ENCODE measurements at places on chromosomes 12 and 14.

DNA sequence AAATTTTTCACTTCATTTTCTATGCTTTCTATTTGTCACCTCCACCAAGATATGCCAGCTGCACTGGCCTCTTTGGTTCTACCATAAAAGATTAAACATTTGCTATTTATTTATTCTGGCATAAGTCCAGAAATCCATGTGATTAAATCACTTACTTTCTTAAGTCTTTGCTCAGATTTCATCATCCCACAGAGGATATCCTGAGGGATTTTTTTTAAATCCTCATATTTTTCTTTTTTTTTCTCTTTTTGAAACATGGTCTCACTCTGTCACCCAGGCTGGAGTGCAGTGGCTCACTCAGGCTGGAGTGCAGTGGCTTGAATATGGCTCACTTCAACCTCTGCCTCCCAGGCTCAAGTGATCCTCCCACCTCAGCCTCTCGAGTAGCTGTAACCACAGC lies 645.4 kb upstream of the ATXN7L3B start:
- no peak for DNase-seq

DNA sequence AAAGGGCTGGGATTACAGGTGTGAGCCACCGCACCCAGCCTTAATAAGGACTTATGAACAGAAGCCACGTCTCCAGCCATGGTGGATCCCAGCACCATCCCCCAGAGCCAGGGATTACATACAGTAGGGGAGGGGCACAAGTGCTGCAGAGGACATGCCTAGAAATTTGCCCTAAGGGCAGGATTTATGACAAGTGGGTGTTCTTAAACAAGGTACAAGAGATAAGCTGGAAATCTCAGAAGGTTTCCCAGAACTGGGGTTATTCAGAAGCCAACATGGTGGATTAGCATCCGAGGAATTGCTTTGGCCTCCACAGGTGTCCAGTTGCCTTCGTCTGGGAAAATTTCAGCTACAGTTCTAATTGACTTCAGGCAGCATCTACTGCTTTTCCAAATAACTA lies 114.4 kb upstream of the EGLN3 start:
- no peak for DNase-seq

- no peak for DNase-seq
Observed at GRCh38 chr14:72178517-72178916, 246.3 kb downstream of the RGS6 start.

DNA sequence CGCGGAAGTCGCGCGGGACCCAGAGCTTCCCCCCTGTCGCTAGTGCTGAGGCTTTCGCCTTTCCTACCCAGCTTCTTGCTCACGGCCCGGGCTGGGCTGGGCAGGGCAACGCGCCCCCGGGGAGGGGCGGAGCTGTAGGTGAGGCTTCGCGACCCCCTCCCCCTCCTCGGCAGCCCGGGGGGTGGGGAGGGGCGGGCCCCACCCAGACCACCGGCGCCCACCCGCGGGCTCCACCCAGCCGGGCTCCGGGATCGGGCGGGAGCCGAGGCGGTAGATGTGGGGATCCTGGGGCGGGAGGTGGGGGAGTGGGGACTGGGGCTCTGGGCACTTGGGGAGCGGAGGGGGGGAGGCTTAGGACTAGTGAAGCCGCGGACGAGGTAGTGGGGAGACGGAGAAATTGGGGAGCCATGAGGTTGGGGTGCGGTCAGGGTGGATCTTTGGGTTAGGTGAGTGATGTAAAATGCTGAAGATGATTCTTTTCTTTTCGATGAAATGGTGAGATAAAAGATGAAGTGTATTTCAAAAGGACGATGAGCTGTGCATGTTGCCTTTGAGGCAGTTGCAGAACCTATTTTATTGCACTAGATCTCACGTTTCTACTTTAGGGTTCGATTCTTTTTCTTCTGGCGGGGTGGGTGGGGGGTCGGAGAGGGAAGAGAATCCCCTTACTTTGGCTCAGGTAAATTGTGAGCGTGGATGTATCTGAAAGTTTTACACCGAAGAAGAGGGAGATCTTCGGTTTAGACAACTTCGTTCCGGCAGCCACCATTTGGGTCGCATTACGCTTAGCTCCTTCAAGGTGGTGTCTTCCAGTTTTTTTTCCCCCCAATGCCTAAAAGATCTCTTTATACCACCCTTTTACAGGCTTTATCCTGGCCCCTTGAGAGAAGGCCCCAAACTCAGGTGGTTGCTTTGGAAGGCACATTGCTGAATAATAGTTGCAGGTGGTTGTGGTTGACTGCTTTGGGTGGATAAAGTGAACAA lies 619 bp downstream of the ERC1 start:
- peak; percentile 67 for DNase-seq

DNA sequence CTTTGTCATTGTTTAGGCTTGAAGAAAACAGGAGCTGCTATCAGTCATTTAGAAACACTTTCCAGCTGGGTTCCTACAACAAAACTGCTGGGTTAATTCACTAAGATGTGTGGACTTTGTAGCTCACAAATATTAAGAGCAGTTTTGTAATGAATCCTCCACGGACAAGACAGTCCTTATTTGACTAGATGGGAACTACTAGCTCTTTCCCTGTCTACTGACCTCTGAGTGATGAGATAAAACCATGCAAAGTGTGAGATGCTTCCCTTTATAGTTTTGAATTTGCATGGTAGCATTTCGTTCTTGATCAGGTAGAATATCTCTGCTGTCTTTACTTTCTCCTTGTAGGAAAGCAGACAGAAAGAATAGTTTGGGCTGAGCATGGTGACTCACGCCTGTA lies 72.9 kb upstream of the STXBP6 start:
- no peak for DNase-seq

DNA sequence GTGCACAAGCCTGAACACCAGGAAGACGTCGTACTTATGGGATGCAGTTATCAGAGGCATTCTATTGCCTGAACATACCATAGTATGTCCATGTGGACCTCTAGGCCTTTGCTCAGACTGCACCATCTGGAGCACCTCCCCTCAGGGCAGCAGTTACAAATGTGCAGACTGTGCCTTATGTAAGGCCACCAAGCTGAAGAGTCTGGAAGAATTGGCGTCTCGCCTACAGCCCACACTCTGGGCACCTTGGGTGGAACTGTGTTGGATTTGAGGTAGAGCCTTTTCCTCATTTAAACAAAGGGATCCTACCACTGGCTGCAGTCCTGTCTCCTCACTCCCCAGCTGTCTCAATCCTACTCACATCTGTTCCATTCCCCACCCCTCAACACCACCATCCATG lies 204.3 kb upstream of the FRMD6 start:
- no peak for DNase-seq

DNA sequence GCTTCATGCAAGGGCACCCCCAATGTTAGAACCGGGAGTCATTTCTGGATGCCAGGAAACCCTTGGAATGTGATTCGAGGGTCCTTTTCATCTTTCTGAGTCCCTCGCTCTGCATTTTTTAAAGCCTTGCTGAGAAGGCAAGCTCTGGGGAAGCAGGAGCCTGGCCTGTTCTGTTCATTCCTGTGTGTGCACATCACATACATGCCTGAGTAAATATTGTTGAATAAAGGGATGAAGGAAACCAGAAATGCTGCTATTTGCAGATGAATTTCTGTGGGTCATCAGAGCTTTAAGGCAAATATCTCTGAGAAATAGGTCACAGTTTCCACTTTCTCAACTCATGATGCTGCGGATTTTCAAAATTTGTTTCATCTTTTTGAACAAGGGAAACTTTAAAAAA lies 170.1 kb downstream of the PAH start:
- no peak for DNase-seq

- no peak for DNase-seq
Observed at GRCh38 chr14:42950363-42950762, 1343.7 kb downstream of the LRFN5 start.

DNA sequence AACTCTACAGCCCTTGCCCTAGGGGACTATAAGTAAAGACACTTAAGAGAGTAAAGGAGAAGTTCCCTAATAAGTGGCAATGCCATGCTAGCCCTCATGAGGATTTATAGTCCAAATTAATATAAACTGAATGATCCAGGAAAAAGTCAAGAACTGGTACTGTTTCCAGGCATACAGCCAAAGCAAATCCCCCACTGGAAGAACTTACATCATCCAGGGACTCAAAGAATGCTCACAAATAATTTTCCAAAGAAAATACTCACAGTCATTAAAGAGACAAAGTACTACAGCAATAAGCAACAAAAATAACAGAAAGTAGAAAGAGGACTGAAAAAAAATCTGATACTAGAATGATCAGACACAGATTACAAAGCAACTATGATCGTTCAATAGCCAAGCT lies 79.7 kb upstream of the RAP1B start:
- peak; percentile 66 for DNase-seq

GRCh38 chr14:75317148-75317547 lies 38.5 kb downstream of the FOS start:
- no peak for DNase-seq

GRCh38 chr14:88452231-88452630 lies 66.8 kb downstream of the SPATA7 start:
- DNase-seq = no peak

DNA sequence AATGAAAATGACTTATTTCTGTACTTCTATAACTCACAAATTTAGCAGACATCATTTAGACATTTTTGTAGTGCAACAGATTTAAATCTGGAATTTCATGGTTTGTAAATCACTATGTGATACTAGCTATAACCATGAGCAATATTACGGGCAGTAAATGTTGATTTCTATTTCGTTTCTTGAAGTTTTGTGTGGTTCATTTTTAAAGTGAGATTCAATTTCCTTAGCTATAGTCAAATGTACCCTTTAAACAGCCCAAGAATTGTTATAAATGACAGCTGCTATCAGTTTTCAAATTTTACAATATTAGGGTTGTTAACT lies 30.2 kb downstream of the NUDT4 start:
- no peak for DNase-seq

- DNase-seq = no peak
Observed at GRCh38 chr12:63967358-63968145, 123.1 kb downstream of the SRGAP1 start.

DNA sequence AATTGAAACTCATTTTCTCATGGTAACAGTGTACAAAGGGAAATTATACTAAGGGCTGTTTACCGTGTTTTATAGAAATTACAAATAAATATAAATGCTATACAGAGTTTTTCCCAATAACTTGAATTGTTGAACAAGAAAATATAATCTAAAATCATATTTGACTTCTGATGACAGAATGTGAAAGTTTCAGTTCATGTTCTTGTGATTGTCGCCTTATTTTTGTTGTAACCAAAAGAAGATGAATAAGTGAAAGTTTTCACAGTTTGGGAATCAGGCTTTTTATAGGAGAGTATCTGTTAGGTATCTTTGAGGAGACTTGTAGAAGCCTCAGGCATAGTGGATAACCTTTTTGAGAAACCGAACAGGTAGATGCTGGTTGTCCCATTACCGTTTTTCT lies 28.1 kb downstream of the ANO6 start:
- no peak for DNase-seq

DNA sequence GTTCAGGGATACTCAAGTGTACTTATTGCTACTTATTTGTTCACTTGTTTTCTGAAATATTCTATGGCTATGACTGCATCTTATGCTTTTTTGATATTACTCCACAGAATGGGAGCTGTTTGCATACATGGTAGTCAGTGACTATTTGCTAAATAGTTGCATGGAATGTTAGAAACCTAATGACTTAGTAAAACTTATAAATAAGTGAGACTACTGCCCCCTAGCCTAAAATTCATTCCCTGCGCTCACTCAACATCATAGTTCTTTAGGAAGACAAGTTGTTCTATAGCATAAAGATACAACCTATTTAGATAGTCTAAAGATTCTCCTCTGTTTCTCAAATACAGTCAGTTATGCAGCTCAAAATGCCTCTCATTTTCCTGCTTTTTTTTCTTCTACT lies 305.5 kb downstream of the CEP128 start:
- no peak for DNase-seq

- no peak for DNase-seq
Observed at GRCh38 chr14:103232031-103232808, 101.8 kb upstream of the EIF5 start.

- DNase-seq = peak; percentile 68
Observed at GRCh38 chr12:110937104-110937641, 16.8 kb upstream of the MYL2 start.

DNA sequence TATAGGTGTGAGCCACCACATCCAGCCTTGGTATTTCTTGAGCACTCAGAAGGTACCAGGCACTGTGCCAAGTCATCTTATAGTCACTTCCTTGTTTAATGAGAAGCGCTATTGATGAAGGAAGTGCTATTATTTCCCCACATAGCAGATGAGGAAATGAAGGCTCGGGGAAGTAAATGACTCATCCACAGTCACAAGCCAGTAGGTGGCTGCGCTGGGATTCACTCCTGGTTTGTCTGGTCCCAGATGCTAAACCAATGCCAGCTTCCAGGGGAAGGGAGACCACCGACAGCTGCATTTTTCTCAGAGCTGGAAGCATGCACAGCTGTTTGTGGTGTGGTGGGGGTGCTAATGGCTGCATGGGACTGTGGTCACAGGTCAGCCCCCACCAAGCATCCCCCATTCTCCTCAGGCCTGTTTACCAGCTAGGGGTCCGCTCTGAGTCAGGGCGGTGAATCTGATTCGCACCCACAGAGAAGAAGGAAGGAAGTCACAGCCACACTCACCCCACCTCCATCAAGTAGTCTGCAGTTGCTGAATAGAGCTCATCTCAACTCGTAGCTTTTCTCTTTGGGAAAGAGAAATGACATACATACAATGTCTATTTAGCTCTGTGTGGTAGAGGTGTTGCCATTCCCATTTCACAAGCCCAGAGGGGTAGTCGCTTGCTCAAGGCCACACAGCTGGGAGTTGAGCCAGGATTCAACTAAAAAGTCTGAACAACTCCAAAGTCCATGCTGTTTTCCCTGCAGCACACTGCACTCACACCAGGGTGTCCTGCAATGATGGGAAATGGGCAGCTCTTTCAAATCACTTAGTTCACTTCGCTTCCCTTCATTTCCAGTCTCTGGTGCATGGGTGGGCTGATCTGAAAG lies 6.3 kb upstream of the LTBP2 start:
- no peak for DNase-seq

DNA sequence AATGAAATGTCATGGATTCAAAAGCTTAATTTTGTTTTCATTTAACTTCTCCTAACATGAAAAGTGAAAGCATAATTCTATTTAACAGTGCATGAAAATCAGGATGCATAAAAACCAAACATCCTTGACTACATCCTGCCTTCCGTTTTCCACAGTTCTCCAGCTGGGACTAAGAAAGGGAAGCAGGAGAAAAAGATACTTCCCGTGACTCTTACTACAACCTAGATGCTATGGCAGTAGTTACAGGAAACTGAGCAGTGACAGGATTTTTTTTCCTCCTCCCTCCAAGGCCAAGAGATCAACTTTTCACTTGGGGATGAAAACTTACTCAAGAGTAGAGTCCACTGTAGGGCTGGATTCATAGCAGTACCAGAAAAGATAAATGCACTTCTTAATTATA lies 2.6 kb downstream of the EXOC5 start:
- DNase-seq = no peak

Data from muscle of back (tissue), 13 donors.